ENCODE measurements at places on chromosomes 12 and 14.

- no peak for DNase-seq
Observed at GRCh38 chr14:51780006-51780692, 80.3 kb upstream of the GNG2 start.

GRCh38 chr12:12272869-12273268, 6.0 kb upstream of the LRP6 start:
- no peak for DNase-seq

DNA sequence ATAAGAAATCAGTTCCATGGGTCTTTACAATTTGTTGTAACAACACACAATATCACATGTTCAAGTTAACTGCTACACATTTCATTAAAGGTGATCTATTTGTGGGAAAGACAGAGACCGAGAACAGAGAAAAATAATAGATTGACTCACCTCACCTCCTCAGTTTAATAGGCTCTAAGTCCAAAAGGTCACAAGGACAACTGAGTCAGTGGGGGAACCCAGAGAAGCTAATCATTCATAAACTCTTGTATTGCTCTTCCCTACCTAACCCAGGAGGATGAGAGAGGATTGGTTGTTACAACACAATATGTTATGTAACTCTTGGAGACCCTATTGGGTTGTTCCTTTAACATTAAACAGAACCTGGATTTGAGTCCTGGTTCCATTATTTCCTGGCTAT, 72.2 kb upstream of the CRY1 start:
- DNase-seq: no peak

GRCh38 chr12:131104463-131105350, 151.0 kb downstream of the ADGRD1 start:
- peak; percentile 76 for DNase-seq

DNA sequence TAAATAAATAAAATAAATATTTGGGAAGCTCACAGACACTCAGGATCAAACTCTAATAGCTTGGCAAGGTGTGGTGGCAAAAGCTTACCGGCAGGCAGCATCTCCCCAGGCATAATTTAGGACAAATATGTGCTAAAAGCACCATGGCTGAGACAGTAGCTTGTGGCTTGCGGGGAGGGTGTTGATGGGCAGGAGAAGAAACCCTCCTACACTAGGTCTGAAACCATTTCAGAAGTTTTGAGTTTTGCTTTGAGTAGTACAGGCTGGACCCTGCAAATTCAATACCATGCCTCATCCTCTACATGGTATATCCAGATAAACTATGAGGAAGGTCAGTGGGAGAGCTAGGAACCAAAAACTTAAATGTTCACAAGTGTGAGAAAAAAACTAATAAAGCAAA, 33.1 kb downstream of the MAP3K9 start:
- no peak for DNase-seq

- DNase-seq: no peak
Observed at GRCh38 chr12:94706250-94706661, 55.9 kb upstream of the TMCC3 start.

DNA sequence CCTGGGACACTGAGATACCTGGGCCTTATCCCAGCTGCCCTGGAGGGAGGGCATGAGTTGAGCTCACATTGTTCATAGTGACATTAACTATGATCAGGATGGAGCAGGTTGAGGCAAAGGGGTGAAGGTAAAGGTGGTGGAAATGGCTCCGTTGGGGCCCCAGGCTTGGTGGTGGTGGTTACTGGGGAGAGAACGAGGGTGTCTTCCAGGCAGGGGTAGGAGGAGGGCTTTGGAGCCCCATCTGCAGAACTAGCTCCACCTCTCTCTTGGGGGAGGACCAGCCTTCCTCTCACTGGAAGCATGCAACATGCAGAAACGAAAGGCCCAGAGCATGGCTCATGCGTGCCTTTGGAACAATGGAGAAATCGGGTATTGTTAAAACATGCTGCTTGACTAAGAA, 217.0 kb downstream of the SLC41A2 start:
- no peak for DNase-seq

DNA sequence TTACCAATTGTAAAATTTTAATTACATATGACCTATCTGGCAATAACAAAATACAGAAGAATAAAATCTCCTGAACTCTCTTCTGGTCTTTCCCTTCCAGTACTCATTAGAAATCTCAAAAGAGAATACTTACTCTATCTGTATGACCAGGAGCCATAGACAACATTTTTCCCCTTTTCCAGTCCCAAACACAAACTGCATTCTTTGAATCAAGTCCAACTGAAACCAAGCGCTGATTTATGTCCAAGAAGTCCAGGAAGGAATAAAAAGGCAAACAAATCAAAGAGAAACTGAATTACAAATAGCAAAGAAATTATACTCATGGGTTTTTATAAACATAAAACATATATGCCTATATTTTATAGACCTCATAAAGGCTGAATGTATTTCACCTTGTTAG, 46.7 kb downstream of the EML5 start:
- DNase-seq: no peak

- DNase-seq: no peak
Observed at GRCh38 chr12:99330216-99330615, 317.3 kb upstream of the GARIN6 start.

DNA sequence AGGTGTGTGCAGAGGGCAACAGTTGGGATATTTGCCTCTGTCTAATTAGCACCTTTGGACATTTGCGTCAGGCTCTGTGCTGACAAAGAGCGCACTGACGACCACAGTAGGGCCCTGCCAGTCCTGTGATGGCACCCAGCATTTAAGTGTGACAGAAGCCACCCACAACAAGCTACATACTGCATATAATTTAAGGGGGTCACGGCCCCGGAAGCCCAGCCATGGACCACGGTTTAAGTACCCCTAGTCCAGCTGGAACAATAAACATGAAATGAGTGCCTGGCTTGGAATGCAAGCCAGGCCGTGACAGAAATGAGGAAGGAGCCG, 16.8 kb upstream of the DYNC1H1 start:
- no peak for DNase-seq

DNA sequence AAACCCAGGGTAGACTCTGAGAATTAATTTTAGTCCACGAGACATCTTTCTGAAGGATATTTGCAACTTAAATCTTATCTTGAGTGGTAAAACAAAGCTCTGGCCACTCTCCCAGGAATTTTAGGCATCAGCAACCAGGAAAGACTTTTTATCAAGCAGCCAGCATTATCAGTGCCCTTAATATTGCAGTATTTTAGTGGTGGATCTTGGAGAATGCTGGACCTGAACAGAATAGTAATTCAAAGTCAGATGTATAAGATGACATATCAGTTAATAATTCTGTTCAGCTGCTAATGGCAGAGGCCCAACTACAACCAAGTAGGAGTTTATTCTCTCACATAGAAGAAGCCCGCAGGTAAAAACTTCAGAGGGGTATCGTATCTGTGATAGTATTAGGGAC, 59.0 kb upstream of the CRY1 start:
- DNase-seq: no peak

DNA sequence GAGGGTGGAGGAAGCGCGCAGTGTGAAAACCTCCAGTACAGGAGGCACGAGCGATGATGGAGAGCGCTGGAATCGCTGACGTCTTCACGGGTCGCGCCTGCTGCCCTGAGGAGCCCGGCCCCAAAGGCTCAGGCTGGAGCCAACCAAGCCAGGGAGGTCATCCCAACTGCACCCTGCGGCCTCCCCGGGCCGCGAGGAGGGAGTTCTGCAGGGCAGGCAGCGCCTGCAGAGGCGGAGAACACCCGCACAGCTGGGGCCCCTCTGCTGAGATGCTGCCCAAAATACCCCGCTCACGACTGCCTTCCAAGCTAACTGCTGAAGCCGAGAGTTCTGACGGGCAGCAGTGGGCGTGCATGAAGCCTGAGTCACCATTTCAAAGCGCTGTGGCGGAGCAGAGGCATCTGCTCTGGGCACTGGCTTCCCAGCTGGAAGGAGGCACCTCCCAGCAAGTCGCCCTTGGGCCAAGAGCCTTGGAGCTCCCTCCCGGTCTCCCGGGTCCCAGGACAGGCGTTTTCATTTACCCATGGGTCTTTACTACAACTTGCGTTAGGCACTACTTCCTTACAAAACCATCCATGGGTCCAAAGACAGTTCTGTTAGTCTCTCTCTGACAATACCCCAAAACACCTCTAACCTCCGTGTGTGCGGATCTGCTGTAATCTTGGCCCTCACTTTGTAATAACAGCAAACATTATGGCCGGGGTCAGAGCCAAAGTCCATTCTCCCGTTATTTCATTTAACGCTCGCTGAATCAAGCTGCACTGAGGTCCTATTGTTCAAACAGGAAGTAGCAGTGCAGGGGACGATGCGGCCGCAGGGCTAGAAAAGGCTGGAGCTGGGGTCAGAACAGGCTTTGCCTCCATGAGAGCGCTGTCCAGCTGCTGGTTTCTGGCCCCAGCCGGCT, 60.1 kb upstream of the RIMBP2 start:
- DNase-seq: no peak
